ENCODE measurements at places on chromosomes 7 and 10.

DNA sequence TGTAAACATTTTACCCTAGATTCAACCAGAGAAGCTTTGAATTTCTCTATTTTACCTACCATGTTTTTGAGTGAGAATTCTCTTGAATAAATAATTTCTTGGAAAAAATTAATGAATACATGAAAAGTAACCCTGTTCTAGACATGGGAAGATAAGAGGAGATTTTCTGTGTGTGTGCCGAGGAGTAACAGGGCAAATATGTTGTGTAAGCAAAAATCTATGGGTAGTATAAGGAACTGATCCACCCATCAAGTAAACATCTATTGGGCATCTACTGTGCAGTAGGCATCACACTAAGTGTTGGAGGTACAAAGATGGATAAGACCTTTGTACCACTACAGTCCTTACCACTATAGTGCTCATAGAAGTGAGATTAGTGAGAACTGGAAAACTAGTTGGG is 8.2 kb upstream of the NXPH1 start:
- no peak for DNase-seq

- no peak for DNase-seq
These were observed 26.2 kb downstream of the CCDC3 start for GRCh38 chr10:12975266-12975665.

DNA sequence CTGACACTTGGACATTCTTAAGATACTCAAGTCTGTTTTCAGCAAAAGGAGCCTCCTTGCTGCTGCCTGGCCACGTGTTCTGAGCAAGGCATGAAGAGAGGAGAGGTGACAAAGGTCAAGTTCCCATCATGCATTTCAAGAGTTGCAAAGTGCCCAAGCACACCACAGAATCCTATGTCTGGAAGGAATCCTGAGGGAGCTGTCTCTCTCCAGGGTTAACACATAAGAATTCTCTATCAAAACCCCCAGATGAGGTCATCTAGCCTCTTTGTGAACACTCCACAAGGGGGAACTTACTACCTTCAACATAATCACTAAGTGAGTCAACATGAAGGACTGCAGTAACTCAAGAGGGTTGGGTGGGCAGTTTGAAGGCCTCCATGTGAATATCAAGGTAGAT is 155.5 kb downstream of the RNF216 start:
- DNase-seq, result no peak

DNA sequence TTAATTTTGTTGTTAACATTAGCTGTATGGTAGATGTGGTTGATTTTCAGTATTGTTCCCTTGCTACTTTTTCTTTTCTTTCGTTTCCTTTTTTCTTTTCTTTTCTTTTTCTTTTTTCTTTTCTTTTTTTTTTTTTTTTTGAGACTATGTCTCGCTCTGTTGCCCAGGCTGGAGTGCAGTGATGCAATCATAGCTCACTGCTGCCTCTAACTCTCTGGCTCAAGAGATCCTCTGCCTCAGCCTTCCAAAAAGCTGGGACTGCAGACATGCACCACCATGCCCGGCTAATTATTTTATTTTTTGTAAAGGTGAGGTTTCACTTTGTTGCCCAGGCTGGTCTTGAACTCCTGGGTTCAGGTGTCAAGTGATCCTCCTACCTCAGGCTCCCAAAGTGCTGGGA is 14.4 kb downstream of the SLC26A3 start:
- DNase-seq, result no peak

GRCh38 chr7:71626206-71626605 is 494.3 kb downstream of the GALNT17 start:
- DNase-seq, result no peak

DNA sequence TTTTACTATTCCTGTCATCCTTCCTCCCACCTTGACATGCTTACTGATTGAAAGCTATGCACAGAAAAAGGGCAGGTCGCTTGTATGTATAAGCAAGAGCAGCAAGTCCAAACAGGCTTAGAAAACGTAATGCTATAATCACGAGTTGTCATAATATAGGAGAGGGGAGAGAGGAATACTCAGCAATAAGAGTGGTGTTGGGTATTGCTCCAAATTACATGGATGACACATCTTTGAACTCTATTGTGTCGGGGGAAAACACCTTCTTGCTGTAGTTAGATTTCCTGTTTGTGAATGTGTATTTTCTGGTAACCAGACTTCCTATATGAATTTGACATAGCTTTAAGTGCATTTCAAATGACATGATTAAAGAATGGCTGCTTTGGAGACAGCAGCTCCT is 7.5 kb downstream of the MET start:
- no peak for DNase-seq

DNA sequence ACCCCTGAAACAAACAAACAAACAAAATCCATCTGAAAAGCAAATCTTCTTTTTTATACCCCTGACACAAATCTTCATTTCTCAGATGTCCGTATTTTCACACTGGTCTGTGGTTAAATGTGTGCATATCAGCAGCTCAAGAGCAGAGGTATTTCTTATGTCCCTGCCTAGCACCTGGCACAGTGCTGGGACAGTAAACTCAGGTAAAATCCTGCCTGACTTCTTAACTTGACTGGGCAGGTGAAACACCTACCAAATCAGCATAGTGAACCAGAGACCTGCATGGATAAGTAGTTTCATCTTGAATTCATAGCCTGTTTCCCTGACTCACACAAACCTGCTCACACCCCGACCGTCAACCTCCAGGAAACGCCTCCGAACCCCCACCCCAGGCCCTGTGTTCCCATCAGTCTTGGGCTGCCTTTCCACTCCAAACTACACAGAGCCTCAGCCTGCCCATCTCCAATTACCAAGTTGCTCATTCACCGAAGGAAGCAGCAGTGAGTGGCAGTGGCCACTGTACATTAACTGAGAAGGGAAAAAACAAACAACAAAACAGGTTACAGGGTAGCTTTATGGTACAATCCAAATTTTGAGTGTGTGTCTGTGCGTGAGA is 109.9 kb downstream of the HECTD2 start:
- DNase-seq, result no peak

DNA sequence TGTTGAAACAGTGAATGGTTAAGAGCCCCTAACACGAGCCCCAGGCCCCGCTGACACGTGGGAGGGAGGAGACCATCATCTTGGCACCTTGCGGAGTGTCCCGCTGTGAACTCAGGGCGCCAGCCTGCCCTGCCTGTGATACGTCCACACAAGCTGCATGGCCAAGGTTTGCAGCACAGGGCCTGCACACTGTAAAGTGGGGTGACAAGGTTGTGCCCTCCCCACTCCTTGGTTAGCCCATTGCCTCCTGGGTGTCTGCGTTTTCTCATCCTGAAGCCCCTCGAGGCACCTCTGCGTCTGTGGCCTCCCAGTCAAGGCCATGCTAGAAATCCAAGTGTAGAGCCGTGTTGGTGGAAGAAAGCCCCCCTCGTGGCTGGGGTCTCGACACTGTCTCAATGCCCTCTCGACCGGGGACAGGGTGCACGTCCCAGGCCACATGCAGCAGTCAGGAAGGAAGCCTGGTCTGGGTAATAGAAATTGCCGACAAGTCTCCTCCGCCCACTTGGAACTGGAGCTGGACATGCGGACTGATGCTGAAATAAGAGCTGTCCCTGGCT is 192.1 kb downstream of the DNAJB6 start:
- no peak for DNase-seq

- no peak for DNase-seq
These were observed 187.2 kb downstream of the POU6F2 start for GRCh38 chr7:39164887-39165286.

- no peak for DNase-seq
These were observed 9.8 kb upstream of the DLX6 start for GRCh38 chr7:96995406-96996110.

- no peak for DNase-seq
These were observed at the start of gene ADCK2 for GRCh38 chr7:140672382-140673062. ADCK2 (plus strand) TSS chr7:140672945; CDS start chr7:140673331, 386 bp downstream.

DNA sequence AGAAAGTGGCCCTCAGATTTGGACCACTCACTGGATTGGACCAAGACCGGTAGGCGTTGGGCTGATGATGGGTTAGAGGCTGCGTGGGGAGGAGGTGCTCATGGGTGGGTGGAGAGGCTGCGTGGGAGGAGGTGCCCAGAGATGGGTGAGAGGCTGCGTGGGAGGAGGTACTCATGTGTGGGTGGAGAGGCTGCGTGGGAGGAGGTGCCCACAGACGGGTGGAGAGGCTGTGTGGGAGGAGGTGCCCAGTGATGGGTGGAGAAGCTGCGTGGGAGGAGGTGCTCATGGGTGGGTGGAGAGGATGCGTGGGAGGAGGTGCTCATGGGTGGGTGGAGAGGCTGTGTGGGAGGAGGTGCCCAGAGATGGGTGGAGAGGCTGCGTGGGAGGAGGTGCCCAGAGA is 346.3 kb downstream of the PAXIP1 start:
- no peak for DNase-seq

DNA sequence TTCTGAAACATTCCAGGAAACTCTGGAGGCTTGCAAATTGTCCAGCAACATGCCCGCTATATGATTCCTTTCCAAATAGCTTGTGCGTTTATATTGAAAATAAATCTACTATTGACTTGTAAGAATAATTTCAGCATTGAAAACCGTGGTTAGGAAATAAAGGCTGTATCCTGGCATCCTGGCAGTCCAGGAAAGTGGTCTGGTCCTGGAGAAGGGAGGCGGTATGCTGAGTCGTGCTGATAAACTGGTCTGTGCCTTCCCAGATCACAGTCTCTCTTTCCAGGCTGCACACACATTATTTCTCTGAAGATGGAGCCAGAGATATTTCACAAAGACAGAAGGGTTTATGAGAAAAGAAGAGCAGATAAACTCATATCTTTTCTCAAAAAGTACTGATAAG is 350.1 kb upstream of the COBL start:
- DNase-seq, result no peak

- DNase-seq, result no peak
These were observed 3.4 kb downstream of the ADRA2A start for GRCh38 chr10:111080224-111080623.

DNA sequence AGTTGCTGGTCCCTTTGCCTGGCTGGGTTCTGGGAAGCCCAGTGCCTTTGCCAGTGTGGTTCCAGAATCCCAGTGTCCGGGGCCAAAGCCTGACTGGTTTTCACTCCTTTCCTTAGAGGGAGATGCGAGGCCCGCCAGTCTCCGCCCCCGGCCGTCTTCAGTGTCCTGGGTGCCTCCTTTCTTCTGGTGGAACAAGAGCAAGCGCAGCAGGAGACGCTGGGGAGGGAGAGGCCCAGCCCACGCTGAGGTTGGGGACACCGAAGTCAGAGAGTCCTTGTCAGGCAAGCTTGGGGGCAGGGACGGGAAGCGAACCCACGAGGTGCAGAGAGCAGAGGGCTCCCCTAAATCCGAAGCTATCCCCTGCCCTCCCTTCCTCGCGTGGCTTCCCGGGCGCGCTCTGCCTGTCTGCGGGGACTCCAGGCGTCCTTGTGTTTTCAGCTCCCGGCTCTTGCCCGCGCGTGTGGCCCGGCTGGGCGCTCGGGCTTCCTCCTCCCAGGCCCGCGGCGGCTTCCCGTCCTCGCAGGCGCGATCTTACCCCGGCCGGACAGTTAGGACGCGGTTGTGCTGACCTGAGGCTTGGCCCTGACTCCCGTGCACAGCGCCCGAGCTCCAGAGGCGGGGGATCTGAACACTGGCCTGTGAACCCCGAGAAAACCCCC is 60.6 kb upstream of the UBE3C start:
- DNase-seq, result no peak

- DNase-seq, result no peak
These were observed 13.3 kb downstream of the BMPER start for GRCh38 chr7:33918438-33919143.

GRCh38 chr7:32026083-32026425 is 44.2 kb downstream of the PDE1C start:
- no peak for DNase-seq

GRCh38 chr10:73251683-73252444 is 580 bp downstream of the MRPS16 start:
- DNase-seq, result no peak

DNA sequence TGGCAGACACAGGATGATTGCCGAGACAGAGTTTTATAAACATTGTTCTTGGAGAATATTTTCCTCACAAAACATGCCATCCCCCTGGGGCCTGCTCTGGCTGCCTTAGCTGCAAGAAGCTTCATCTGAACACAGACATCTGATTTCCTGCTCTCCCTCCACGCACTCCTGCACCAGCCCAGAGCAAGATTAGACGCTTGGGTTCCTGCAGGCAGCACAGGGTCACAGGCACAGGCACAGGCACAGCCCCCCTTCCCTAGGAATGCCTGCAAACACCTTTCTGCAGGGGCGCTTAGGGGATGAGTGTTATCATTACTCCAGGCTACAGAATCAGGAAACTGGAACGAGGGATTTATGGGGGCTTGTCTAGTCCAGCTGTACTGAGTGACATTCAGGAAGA is 450.3 kb downstream of the GRID1 start:
- DNase-seq, result no peak

DNA sequence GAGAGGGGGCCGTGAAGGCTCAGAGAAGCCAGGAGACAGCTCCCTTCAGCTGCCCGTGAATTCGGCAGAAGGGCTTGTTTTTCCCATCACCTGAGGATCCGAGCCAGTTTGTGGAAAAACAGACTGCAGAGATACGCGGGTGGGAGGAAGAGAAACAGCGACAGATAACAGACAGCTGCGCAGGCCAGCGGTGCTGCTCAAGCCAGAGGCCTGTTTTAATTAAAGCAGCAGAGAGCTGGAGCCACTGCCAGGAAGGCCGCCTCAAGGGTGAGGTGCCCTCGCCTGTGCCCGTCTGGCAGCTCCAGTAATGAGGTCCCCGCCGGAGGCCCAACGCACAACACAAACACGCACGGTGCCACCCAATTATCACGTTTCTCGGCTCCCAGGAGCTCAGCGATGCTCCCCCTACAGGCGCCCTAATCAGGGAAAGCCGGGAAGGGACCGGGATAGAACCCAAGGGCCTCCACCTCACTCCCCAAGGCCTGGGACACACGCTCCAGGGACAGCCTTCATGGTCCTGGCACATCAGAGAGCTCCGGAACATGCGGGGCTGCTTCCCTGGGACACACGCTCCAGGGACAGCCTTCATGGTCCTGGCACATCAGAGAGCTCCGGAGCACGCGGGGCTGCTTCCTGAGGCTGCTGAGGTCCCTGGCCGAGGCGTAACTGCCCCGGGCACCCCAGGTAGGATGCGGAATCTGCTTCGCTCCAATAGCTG is 60.6 kb upstream of the DNAAF5 start:
- DNase-seq, result no peak

GRCh38 chr10:84353052-84353803 is 24.8 kb downstream of the CCSER2 start:
- DNase-seq, result no peak

DNA sequence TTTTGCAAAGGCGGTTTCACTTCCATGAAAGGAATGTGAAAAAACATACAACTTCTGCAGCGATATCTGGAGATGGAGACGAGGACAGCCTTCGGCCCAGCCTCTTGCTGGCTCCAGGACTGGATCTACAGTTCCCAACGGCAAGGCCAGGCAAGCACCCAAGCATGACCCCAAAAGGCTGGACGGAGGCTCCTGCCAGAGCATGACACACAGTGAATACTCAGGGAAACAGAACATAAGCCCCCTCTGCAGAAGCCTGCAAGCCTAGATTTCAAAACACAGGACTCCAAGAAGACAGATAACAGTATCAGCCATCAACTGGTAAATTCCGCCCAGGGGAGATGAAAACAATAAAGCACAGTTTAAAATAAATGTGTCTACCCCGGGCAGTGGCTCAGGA is 3.3 kb upstream of the LRRC27 start:
- no peak for DNase-seq

All from amniotic stem cell (primary cell).